Kidney capillary endothelial cell (primary cell): ENCODE measurements at places on chromosomes 7 and 10.

GRCh38 chr7:158445421-158446175 lies 142.0 kb downstream of the PTPRN2 start:
- DNase-seq: no peak

- no peak for DNase-seq
Observed at GRCh38 chr7:79008786-79009185, 444.7 kb downstream of the MAGI2 start.

DNA sequence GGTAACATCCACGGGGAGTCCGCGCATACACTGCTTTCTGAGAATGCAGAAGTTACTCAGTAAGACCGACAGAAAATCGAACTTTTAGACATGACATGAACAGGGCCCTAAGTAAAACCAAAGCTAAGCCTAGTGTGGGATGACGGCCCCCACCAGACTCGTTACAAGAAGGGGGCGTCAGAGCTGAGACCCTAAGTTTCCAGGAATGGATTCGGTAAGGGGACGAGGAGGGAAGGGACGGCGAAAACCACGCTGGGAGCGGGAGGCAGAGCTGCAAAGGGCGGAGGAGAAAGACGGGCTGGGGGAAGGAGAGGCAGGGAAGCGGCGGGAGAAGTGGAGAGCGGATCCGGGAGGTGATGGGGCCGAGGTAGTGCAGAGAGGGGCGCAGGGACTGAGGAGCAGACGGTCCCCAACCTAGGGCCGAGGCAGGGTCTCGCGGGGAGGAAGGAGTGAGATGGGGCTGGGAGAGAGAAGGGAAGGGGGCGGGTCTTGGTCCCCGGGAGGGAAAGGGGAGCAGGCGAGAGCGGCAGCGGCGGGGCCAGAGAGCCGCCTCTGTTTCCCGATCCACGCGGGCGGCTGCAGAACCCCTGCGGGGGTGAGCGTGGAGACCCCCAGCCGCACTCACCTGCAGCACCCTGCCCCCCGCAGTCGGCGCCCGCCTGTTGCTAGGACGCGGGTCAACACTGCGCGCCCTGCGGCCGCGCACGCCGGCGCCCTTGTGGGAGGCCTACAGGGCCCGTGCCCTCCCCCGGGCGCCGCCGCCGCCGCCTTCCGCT lies 513 bp downstream of the ODAD2 start:
- no peak for DNase-seq

DNA sequence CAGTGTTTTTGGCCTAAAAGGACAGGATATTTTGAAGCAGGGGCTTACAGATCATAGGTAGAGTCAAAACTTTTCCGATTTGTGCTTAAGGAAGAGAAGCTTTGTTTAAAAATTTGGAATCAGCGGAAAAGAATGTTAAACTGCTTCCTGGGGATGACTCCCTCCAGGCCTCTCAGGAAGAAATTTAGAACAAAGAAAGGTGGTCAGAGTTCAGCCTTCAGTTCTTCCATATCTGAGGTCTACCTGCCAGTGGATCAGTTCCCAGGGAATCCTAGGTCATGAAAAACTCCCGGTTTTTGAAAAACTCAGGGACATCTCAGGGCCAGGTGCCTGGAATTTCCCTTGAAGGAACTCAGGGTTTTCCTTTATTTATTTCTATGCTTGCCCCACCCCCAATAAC lies 100.3 kb downstream of the MCU start:
- DNase-seq: peak; percentile 49

DNA sequence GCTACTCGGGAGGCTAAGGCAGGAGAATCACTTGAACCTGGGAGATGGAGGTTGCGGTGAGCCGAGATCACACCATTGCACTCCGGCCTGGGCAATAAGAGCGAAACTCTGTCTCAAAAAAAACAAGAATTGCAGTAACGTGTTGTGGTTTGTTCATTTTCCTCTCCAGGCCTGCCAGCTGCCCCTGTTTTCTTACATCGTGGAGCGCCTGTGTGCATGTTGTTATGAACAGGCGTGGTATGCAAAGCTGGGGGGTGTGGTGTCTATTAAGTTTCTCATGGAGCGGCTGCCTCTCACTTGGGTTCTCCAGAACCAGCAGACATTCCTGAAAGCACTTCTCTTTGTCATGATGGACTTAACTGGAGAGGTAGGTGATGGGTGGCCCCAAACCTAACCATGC lies 52.1 kb downstream of the TRRAP start:
- no peak for DNase-seq

- peak; percentile 48 for DNase-seq
Observed at GRCh38 chr10:102352066-102352715, 43.3 kb upstream of the NFKB2 start.

DNA sequence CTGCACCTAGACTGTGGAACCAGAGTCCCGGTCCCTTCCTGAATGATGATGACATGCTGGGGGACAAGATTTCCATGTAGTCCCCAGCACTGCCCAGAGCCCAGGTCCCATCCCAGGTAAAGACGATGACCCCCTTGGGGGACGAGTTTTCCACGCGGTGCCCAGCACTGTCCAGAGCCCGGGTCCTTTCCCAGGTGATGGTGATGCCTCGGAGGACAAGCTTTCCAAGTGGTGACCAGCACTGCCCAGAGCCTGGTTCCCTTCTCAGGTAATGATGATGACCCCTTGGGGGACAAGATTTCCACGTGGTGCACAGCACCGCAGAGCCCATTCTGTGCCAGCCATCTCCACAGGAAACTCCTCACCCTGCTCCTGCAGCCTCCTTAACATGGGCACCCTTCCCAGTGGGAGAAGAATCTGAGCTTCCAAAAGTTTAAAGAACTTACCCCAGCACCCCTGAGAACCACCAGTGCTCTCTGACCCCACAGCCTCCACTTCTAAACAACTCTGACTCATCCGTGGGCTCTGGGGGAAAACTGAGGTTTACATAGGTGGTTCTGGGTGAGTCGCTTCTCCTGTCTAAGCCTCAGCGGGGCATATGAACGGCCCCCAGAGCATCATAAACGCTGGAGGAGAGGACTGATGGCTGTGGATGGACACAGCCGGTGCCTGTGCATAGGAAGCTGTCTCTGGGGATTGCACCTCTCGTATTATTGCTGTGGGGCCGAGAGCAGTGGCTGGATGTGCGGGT lies 233.2 kb downstream of the TCERG1L start:
- no peak for DNase-seq

DNA sequence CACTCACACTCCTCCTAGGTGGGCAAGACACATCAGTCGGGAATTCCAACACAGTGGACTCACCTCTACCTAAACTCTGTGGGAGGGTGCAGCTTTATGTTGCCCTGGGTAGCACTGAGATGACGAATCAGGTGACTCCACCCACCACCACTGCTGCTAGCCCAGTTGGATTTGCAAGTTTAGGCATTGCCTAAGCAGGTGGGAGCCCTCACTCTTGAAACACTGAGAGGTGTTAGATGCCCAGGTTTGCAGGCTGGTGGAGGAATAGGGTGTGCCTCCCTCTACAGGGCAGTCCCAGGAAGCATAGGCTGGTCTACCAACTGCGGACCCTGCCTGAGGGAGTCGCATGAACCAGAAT lies 708.9 kb downstream of the POM121L12 start:
- DNase-seq: no peak

DNA sequence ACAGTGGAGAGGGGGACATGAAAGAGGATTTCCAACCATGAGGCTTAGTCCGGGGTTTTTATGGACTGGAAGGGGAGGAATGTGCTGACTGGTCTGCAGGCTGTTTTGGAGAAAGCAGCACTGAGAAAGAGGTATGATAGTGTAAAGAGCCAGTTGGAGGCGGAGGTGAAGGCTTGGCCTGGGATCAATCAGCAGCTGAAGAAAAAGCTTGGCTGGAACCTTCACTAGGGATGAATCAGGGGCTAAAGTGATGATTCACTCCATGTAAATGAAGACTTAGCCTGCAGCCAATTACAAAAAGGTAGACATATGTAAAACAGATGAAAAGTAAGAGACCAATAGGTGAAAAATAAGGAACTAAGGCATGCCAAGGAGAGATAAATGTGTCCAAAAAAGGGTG lies 1382.6 kb downstream of the GATA3 start:
- DNase-seq: no peak
